Left cardiac atrium (tissue), 4 donors: ENCODE measurements at places on chromosomes 13 and 19. TPM values are rescaled to one million over a fixed set of nuclear protein-coding genes. Genes with fewer than 3 reads are reported as not detected.

CEACAM8 gene
- not detected for total RNA-seq

ATP4A gene
- not detected for total RNA-seq

LILRB5 gene
- total RNA-seq, result 21.4 TPM

ENOX1 gene
- total RNA-seq, result 1.7 TPM

HRC gene
- total RNA-seq, result 480 TPM

ZNF146 gene
- 28.0 TPM for total RNA-seq

LRRC4B gene
- total RNA-seq, result 1.4 TPM

CLEC4G gene
- total RNA-seq, result 2.6 TPM

ZNF428 gene
- 38.7 TPM for total RNA-seq

VSTM1 gene
- 0.29 TPM for total RNA-seq

AXL gene
- total RNA-seq, result 31.8 TPM

CEACAM21 gene
- total RNA-seq, result 1.2 TPM

KIR3DL2 gene
- total RNA-seq, result not detected

ZNF888 gene
- total RNA-seq, result 1.7 TPM

SYNE4 gene
- total RNA-seq, result 0.27 TPM

ZNF563 gene
- total RNA-seq, result 3.8 TPM

CACTIN gene
- 12.5 TPM for total RNA-seq

KLK11 gene
- 1.7 TPM for total RNA-seq

IGSF23 gene
- total RNA-seq, result not detected

RNASEH2B gene
- total RNA-seq, result 42.8 TPM

COPE gene
- 136 TPM for total RNA-seq

SHC2 gene
- 19.4 TPM for total RNA-seq

LILRB4 gene
- total RNA-seq, result 11.8 TPM

CADM4 gene
- total RNA-seq, result 13.7 TPM

PROZ gene
- not detected for total RNA-seq

CA11 gene
- 7.7 TPM for total RNA-seq

ITGBL1 gene
- 11.6 TPM for total RNA-seq

MBD3L3 gene
- total RNA-seq, result not detected

SLITRK6 gene
- total RNA-seq, result 0.84 TPM

ZNF530 gene
- total RNA-seq, result 3.7 TPM

CLEC17A gene
- total RNA-seq, result not detected

LRRC63 gene
- 0.15 TPM for total RNA-seq

NLRP9 gene
- total RNA-seq, result not detected

ZNF560 gene
- total RNA-seq, result 0.92 TPM

FFAR2 gene
- 0.47 TPM for total RNA-seq

C19orf67 gene
- total RNA-seq, result not detected
